Transverse colon (tissue), 4 donors: ENCODE measurements at places on chromosomes 1 and 21.
A peak's percentile ranks its signal among the peaks of the same experiment; 100 is the strongest.

- no peak for DNase-seq
Observed at GRCh38 chr1:199784138-199784895, 243.2 kb upstream of the NR5A2 start.

- DNase-seq: no peak
Observed at GRCh38 chr1:8926707-8927694, 18.7 kb upstream of the CA6 start.

- DNase-seq: no peak
Observed at GRCh38 chr1:54378157-54378873, 27.9 kb downstream of the SSBP3 start.

DNA sequence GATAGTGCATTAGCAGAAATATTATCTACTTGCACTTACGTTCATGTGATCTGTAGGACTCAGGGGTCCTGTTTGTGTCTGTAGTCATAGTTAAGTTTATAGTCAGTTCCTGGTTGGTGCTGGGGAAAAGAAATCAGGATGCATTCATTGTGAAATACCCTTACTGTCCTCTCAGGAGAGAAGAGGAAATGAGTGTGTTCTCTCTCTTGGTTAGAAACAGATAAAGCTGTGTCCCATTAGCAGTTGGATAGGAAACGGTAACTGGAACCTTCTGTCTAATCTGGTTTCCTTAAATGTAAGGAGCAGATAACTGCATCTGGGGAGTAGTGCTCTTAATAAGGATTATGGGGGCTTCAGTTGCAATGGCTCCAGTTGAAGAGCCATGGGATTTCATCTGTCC is 8.9 kb downstream of the SDCCAG8 start:
- no peak for DNase-seq

DNA sequence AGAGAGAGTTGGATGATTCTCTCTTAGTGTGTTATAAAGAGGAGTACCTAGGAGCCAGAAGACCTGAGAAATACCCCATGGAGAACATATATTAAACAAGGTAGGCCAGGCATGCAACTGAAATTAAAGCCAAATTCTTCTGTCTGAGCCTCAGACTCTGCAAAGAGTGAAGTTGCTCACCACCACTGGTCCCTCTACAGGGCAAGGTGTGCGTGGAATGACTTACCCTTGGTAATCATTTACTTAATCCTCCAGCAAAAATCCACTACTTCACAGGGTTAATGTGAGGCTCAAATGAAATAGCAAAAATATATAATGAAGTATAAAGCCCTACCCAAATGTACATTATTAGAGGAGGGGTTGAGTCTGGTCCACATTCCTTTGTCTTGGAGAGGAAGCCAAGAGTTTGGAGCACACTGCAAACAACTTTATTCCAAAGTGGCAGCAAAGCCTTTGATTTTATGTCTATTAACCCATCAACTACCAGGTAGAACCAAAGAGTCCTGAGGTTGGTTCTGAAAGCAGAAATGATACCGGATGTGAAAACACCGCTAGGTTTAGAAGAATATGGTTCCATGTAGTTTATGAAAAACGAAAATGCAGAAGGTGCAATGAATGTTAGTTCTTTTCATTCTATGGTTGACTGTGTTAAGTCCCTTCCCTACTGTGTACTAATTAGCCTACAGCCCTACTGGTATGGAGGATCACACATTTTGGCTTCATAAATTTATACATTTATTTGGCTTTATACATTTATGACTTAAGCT is 8.5 kb downstream of the SSR2 start:
- DNase-seq: no peak

- no peak for DNase-seq
Observed at GRCh38 chr1:165443539-165444311, 1.2 kb downstream of the RXRG start.

- DNase-seq: no peak
Observed at GRCh38 chr1:201891451-201892045, 2.9 kb downstream of the SHISA4 start.

GRCh38 chr1:85278853-85279314 is 2.5 kb upstream of the BCL10 start:
- DNase-seq: peak; percentile 73

GRCh38 chr1:40802078-40802741 is 18.6 kb downstream of the KCNQ4 start:
- peak; percentile 90 for DNase-seq

DNA sequence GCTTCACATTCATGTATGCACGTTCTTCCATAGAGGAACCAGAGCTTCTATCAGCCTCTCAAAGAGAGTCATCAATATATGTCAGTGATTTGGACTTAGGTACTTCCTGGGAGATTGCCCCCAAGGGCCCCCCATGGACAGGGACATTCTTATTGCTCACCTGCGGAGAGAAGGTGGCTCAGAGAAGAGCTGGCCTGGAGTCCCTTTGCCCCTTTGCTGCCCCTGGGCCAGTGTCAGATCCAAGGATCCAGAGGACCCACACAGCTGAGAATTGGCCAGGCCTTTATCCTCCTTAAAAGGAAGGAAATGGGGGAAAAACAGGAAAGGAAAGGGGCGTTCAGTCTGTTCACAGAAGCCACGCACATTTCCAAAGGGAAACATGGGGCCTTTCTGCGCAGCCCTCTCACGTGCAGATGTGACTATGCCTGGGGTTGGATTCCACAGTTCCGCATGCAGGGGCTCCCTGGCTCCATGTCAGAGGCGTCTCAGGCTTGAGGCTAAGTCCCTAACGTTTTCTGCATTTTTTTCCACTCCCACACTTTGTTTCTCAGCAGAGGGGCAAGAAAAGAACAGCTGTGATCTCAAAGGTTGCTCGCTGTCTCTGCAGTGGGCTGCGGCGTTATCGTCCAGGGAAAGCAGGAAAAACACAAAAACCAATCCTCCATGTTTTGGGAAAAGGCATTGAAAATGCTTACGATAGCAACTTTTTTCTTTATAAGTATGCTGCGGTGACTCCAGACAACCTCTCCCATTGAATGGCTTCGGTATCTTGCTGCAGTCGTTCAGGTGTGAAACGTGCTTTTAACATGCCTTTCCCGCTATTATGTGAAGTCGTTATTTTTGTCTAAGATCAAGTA is 5.9 kb downstream of the C1orf226 start:
- no peak for DNase-seq

DNA sequence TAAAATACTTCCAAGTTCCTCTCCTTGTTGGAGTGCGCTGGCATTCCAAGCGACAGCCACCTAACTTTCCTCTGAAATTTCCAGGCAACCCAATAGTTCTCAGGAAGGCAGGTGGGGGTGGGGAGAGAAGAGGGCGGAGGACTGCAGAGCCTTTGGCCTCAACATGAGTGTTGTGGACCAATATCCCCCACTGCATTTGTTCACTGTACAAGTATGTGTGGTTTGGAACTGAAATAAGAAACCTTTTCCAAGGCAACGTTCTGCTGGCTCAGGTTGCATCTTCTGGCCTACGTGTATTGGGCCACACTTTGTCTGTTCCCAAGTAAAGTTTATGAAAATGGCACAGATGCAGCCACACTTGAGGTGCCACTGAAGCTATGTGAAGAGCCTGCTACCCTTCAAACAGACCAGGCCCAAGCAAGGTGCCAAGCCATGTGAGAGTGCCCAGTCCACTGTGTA is 153.4 kb downstream of the DHRS3 start:
- no peak for DNase-seq

GRCh38 chr1:201206176-201206575 is 15.6 kb downstream of the IGFN1 start:
- no peak for DNase-seq

DNA sequence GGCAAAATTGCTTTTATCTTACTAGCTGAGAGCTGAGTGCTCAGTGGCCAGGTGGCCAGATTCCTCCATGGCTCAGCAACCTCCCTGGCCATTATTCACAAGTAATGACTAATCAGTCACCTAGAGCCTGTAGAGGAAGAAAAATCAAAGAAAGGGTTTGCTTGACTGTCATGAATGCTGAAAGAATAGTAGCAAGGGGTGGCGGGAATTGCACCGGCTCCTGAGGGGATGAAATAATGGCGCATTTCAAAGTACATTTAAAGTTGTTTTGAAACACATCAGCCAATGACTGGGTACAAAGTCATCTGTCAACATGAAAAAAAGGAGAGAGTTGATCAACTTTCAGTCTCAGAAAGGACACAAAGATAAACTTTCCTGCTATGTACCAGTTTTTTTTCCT is 99.5 kb downstream of the OMA1 start:
- DNase-seq: no peak

DNA sequence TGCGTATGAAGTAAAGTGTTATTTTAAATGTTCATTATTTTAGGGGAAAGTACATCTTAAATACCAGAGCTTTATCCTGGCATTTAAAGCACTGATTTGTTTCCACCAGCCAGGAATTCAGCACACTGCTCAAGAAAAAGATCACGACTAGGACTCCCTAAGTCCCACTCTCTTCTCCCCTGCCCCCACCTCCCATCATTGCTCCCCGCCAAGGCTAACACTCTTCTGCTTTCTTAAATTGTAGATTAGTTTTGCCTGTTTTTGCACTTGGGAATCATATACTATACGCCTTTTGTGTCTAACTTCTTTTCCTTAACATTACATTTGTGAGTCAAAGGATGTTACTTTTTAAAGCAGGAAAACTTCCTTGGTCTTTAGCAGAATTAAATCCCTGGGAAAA is 37.5 kb upstream of the C1orf105 start:
- DNase-seq: no peak

GRCh38 chr1:172446547-172446946 is 2.7 kb upstream of the PIGC start:
- no peak for DNase-seq

DNA sequence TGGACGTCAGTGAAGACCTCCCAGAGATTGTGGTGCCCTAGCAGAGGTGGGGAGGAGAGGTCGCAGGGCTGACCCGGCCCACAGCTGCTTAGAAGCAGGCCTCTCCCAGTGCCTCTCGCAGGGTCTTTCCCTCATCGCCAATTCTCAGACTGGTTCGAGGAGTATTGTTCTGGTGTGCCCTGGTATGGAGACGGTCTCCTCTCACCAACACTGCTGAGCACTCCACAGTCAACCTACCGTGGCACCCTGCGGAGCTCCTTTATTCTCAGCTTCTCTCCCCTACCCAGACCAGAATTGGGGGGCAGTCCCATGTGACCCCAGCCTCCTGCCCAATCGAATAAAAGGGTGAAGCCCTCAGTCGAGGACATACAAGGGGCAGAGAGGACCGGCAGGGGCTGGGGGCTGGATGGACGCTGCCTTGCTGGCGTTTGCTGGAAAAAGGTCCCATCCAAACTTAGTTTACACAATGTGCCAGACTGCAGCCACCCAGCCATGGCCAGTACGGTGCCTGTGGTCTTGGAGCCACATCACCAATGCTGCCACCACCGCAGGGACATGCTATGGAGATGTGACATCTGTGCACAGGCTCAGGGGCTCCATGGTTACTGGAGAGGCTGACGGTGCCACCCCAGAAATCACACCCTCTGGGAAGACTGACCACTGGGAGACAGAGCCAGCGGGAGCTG is 80.8 kb downstream of the STUM start:
- peak; percentile 6 for DNase-seq

DNA sequence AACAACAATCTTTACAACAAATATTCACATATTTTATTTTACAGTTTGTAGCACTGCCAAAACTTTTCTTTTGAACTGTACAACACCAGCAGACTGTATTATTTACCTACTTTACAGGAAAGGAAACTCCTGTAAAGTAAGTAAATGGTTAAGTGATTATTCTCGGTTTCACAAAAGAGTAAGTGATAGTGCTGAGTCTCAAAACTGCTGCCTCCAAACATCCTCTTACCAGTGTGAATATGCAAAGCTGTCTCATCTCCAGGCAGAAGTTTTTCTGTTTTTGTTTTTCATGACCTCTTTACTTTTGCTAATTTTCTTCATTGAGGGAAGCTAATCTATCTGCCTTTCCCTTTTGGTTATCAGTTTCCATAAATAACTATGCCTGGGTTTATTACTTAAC is 286.7 kb downstream of the SRGAP2C start:
- no peak for DNase-seq

- no peak for DNase-seq
Observed at GRCh38 chr21:29017639-29018237, 1.4 kb downstream of the RWDD2B start.

DNA sequence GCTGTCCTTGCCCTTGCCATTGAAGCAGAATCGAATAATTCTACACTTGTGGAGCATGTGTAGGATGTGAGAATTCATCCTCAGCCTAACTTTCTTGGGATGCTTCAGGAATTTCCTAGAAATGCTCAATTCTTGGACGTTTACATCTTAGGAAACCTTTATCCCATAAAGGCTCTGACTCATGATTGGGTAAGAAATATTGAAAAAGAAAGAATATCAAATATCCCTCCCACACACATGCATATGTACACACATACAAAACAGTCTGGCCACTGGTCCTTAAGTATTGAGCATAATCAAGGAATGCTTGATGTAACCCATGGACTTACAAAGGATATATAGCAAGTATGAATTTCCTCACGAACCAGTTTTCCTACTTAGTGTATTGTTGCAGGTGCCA is 83.9 kb upstream of the IPO9 start:
- DNase-seq: no peak

DNA sequence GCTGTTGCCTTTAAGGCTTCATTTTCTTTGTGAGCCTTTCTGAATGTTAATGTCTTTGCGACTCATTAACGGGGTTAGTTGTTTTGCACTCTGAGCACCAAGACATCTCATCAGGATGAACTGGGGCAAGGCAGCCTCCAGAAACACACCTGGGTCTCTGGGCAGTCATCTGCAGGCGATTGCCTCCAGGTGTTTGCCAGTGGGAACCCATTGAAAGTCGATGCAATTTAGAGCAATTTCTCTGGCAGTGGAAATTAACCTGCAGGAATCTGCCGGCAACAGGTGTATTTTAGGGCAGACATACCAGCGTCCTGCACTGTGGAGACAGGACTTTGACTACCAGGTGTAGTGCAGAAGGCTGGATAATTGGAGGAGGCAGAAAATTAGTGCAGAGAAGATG is 661.0 kb upstream of the PTBP2 start:
- DNase-seq: no peak

DNA sequence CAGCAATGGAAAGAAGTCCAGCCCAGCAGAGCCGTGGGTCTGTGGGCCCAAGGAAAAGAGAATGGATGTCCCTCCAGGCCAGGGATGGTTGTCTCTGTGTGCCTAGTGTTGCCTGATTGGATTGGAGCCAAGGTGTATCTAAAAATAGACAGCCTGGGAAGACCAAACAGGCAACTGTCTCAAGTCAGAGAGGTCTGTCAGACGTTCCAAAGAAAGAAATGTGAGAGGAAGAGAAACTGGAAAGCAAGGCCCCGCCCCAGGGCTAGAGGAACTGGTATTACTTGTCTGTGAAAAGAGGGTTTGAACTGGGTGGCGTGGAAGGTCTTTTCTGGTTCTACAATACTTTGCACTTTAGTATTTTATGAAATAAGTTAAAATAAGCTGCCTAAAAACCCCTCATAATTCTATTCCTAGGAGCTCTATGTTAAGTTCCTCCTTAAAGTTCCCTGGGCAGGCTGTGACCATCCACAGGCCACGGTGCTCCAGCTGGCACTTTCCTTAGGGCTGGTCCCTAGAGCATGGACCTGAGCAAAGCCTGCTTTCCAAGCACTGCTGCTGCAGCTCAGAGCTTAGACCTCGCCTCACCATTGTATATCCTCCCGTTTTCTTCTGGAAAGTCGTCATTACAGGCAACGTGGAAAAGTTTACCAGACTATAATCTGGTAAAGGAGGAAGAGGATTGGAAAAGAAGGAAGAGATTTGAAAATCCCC is 151.6 kb downstream of the DISC1 start:
- peak; percentile 44 for DNase-seq
